ENCODE measurements at places on chromosomes 5 and 9.

DNA sequence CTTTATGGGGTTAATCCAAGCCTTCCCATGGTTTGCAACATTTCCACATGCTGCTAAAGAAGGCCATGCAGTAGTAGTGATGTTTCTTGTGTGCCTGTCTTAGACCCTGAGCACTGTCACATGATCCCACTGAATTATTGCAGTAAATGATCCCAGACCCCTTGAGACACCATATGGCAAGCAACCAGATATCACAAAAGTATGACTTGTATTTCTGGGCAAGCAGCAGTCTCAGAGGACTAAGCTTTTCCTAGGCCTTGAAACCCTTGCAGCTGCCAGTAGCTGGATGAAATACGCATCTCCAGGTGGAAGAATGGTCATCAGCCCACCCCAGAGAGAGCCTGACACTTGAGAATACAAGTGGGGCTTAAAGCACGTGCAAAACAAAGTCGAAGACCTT is 41.8 kb downstream of the CDO1 start:
- no peak for DNase-seq

GRCh38 chr5:556909-557441 is 32.7 kb upstream of the SLC9A3 start:
- DNase-seq = no peak

GRCh38 chr5:138898299-138898698 is 23.2 kb upstream of the LRRTM2 start:
- no peak for DNase-seq

DNA sequence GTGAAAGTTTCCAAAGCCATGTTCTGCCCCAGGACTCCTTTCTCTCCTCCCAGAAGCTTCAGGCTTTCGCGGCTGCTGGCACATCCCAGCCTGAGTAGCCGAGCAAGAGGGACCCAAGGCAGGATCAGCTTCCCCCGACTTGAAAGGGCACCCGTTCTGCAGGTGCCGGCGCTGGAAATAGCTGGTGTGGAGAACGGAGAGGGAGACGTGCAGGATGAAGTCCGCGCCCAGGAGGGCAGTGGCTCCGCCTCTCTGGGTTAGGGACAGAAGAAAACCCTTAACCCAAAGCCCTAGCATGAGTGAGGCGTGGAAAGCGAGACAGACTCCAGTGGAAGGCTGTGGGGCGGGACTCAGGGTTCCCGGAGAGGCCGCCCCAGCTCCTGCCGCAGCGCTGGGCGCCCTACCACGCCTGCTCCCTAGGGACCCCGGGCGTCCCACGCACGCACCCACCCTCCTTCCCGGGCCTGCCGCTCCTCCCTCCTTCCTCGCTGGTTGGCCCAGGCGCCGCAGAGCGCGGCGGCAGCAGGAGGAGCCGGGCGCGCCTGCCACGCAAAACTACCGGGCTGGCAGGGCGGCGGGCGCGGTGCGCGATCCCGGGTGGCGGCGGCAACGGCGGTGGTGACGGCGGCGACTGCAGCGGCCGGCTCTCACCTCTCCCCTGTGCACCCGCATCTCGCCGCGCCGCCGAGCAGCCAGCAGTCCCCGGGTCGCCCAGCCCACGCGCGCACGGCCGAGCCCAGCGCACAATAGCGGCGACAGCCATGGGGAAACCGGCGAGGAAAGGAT is at the start of gene SLC1A1:
Gene SLC1A1, plus strand, starts transcription at position 550 of the 786 bp plus-strand sequence. Its CDS starts 212 bp downstream, at position 762.
- peak; percentile 66 for DNase-seq

- no peak for DNase-seq
Observed at GRCh38 chr9:115267790-115268189, 149.8 kb upstream of the TNC start.

GRCh38 chr5:178432421-178433272 is 157.5 kb downstream of the COL23A1 start:
- no peak for DNase-seq

GRCh38 chr5:163193886-163194285 is 243.5 kb upstream of the CCNG1 start:
- no peak for DNase-seq

DNA sequence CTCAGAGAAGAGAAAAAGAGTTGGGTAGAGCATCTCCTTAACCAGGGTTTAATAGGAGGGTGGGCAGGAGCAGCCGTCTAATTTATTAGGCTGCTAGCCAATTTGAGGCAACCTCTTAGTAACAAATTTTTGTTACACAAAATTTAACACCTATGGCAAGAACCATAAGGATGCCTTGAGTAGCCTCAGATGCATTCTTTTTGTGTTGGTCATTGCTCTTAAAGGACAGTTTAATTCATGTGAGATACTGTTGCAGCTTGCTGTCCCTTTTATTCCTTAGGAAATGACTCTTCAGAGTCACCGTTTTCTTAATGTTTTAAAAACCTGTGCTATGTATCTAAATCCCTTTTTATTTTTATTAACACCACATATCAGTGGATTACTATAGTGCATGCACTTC is 255.1 kb downstream of the MAST4 start:
- DNase-seq = no peak

GRCh38 chr5:124570285-124571035 is 176.0 kb downstream of the ZNF608 start:
- no peak for DNase-seq

DNA sequence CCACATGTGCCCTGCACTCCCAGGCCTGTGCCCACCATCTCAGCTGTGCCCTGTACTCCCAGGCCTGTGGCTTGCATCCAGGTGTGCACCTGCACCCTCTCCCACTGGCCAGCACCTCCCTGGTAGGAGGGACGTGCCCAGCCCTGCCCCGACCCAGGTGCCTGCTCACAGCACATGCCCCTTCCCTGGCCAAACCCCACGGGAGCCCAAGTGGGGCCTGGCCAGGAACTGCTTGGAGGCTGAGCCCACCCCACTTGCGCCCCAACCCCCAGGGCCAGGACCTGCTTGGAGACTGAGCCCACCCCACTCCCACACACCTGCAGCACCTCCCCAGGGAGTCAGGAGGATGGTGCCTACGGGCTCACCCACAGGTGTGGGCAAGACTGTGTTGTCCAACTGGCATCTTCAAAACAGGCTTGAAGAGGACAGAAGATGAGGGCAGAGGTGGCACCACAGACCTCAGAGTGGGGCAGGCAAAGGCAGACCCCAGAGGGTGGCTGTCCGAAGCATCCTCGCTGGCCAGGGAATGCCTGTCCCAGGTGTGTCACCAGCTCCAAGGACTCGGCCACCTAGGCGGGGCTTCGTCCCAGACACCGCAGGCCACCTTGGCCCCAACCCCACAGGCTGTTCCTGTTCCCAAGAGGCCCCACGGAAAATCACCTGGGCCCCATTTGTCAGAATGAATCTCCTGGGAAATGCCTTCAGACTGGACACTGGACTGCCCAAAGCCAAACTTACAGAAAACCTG is 10.8 kb downstream of the ZDHHC11B start:
- DNase-seq = no peak

DNA sequence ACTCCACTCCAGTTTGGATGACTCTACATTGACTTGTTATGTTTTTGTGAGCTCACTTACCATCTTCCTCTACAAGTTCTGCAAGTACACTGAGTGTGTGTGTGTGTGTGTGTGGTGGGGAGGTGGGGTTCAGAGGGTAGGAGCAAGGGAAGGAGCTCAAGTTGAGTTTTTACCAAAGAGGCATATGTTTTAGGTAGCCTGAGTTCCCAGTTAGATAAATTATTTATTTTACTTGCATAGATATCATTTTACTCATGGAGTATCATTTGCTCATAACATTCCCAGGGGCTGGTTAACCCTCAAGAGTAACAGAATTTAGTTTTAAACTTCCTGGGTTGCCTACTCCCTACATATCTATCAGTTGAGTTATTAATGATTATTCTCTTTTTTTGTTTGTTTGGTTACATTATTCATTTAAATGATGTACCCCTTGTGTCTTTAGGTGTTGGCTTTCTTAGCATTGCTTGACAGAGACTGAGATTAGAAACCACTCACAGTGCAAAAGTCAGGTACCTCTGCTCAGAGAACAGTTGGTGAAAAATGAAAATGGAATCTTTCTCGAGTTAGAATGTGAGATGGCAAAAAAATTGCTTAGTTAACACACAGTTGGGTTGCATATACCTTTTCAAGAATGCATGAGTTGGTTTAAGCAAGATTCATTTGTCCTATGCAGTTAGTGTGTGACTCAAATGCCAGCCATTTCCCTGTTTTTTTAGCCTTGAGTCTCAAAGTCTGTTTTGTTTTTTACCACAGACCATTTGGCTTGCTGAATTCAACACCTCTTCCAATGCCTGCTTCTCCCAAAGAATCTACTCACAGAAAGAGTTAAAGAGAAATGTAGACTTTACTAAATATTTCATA is 29.2 kb downstream of the TNFSF8 start:
- no peak for DNase-seq

GRCh38 chr9:134744385-134745295 is 103.0 kb downstream of the COL5A1 start:
- DNase-seq = no peak

- DNase-seq = no peak
Observed at GRCh38 chr9:134538856-134539566, 102.6 kb upstream of the COL5A1 start.

DNA sequence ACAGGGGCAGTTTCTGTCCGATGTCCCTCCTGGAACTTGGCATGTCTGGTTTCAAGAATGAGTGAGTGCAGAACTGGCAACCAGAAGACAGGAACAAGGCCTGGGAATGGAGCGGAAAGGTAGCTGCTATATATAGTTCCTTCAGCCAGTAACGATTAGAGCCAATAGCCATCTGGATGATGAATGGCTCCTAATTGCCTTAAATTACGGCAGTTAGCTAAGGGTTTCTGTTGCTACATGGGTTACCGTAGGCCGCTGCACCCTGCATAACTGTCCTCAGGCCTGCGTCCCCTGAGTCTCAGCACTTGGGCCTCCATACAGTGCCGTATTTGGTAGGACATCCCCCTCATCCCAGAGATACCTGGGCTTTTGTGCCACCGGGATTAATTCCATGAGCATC is 29.4 kb downstream of the WWC1 start:
- no peak for DNase-seq

DNA sequence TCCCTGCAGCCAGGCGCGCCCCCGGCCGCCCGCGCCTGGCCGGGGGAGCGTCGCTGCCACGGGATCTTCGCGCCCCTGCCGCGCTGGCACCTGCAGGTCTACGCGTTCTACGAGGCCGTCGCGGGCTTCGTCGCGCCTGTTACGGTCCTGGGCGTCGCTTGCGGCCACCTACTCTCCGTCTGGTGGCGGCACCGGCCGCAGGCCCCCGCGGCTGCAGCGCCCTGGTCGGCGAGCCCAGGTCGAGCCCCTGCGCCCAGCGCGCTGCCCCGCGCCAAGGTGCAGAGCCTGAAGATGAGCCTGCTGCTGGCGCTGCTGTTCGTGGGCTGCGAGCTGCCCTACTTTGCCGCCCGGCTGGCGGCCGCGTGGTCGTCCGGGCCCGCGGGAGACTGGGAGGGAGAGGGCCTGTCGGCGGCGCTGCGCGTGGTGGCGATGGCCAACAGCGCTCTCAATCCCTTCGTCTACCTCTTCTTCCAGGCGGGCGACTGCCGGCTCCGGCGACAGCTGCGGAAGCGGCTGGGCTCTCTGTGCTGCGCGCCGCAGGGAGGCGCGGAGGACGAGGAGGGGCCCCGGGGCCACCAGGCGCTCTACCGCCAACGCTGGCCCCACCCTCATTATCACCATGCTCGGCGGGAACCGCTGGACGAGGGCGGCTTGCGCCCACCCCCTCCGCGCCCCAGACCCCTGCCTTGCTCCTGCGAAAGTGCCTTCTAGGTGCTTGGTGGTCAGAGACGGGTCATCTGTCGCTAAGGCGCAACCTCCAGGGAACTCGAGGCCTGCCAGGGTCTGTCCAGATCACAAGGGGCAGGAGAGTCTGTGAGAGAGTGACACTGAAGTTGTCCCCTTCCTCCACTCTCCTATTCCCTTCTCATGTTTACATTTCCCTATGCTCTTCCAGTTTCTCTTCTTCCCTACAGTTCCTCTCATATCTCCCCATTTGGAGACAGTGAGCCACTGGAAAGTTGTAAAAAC is 1.3 kb downstream of the GPR150 start:
- DNase-seq = peak; percentile 40

- no peak for DNase-seq
Observed at GRCh38 chr5:82278711-82279370, 687 bp upstream of the RPS23 start.

DNA sequence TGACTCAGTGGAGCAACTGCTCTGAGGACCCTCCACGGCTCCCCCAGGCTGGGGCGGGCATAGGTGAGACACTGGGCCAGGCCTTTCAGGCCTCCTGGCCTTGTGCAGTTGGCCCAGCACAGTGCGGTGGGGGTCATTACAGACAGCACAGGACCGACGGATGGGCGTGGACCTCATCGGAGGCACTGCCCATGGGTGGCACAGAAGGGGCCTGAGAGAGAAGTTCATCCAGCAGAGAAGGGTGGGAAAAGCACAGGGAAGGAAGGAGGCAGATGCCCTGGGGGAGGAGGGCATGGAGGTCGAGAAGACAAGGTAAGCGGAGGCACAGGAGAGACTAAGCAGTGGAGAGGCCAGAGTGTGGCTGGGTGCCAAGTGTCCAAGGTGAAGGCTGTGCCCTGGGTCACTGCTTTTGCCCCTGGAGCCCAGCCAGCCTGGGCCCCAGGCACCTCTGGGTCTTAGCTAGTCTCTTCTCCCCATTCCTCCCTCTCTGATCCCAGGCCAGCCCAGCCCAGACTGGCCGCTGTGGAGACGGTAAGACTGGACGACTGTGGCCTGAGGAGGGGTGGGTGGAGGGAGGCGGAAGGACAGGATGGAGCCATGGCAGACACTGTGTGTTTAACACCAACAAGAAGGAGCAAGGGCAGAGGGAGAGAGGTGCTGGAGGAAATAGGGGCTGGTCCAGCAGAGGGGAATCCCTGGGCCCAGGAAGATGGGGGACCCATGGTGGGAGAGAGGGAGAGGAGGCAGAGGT is 5.7 kb downstream of the IL3 start:
- DNase-seq = no peak

DNA sequence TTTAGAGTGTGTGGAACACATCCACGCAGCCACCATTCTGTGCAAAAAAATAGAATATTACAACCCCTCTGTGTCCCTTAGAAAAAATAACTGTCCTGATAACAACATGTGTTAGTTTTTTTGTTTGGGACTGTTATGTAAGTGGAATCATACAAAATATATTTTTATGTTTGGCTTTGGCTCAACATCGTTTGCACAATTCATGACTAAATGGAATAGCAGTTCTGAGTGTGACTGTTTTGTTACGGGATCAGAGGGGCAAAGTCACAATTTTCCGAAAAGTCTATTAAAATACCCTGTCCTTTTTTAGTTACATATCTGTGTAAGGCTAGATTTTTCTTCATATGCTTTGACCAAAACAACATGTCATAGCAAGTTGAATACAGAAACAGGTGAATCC is 12.8 kb downstream of the MTREX start:
- no peak for DNase-seq

GRCh38 chr9:95486318-95486717 is 30.5 kb downstream of the PTCH1 start:
- no peak for DNase-seq

DNA sequence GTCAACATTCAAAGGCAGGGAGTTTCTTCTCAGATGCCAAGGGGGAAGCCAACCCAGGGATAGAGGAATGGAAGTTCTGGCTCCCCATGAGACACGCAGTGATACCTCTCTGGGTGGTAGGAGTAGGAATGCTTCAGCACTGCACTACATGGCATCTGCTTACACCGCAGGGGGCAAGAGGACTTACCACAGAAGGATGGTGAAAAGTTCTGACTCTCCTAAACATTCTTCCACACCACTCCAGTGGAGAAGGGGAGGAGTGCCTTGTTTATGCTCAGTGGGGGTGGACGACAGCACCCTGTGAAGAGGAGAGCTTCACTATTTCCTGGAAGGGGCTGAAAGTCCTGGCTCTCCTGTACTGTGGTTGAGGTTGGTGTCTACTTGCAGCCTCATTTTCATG is 1011.3 kb upstream of the WWC1 start:
- no peak for DNase-seq

- no peak for DNase-seq
Observed at GRCh38 chr5:163619273-163619934, 114.0 kb downstream of the MAT2B start.

GRCh38 chr5:100726116-100726515 is 177.0 kb downstream of the ST8SIA4 start:
- DNase-seq = no peak

Measured in NCI-H1105 treated with DMSO at 0.1 percent for 48 hours (cell line).